ENCODE measurements at places on chromosomes 2 and 18.
A peak's percentile ranks its signal among the peaks of the same experiment; 100 is the strongest.

GRCh38 chr2:152617456-152618192 is 99.6 kb downstream of the PRPF40A start:
- DNase-seq: no peak

- no peak for DNase-seq
Measured at GRCh38 chr18:79531386-79531785, 135.7 kb downstream of the NFATC1 start.

- no peak for DNase-seq
Measured at GRCh38 chr18:50981381-50981780, 13.5 kb downstream of the ELAC1 start.

GRCh38 chr2:43636621-43637020 is 439 bp upstream of the PLEKHH2 start:
- peak; percentile 6 for DNase-seq

GRCh38 chr2:37875403-37875906 is 49.6 kb upstream of the RMDN2 start:
- DNase-seq: no peak

- no peak for DNase-seq
Measured at GRCh38 chr2:148968776-148969319, 69.7 kb upstream of the LYPD6B start.

- no peak for DNase-seq
Measured at GRCh38 chr2:40034198-40034597, 255.1 kb upstream of the THUMPD2 start.

GRCh38 chr2:101881131-101881530 is 110.6 kb upstream of the IL1R2 start:
- DNase-seq: no peak

DNA sequence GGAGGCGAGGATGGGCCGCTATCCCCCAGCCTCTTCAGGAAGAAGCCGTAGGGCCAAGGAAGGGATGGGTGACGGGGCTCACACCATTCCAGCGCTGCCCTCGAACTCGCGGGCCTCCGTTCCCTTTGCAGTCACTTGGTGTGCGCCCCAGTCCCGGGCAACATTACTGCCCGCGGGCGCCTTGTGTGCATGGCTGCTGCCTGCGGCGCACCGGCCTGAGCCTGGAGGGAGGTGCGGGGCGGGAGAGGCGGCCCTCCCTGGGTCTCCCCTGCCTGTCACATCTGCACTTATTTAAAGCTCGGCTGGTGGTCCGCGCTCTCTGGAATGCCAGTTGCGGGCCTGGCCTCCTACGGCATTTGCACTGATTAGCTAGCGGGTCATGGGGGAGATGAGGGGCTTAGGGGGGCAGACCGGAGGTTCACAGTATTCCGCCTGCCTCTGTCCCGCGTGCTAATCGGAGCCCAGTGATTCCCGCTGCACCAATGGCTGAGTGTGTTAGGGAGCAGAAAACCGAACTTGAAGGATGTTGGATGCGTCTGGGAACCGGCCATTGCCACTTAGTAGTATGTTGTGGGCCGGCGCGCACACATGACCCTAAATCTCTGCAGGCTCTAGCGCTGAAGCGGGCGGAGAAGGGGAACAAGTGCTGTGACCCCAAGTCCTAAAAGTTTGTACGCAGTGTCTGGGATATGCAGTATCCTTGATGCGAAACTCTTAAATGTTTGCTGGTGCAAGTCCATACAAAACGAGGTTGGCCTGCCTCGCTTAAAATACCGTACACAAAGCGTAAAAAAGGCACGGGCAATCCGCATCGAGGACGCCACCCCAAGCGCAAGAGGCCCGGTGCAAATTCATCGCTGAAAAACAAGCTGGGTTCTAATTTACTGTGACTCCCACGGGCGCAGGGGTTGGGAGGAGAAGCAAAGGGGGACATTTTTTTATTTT is 161.2 kb upstream of the SIX2 start:
- DNase-seq: no peak

DNA sequence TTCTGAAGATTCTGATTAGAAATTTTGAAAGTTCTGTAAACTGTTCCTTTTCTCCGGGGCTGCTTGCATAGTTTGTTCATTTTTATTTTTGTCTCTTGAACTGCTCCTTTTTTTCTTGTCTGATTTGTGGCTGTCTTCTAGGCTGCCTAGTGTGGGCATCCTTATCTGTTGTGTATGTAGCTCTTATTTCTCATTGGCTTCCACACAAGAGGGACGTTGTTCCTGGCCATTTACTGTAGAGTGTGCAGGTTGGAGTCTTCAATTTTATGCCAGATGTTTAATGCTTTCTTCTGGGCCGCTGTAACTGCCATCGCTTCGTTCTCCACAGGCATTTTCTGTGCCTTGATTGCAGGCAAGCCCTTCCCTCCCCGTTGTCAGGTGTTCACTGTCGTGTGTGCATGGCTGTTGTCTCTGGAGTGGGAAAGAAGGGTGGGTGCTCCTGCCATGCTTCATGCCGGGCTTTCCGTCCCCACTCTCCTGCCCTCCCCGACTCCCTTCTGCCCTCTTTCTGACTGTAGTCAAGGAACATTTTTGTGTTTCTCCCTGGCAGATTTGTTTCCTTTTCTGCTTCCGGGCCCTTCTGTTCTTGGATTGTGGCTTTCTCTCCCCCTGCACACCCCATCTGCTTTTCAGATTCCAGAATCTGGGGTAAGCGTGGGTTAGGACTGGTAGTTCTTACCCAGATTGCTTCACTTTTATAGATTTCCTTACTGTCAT is 15.5 kb downstream of the CEP192 start:
- no peak for DNase-seq

DNA sequence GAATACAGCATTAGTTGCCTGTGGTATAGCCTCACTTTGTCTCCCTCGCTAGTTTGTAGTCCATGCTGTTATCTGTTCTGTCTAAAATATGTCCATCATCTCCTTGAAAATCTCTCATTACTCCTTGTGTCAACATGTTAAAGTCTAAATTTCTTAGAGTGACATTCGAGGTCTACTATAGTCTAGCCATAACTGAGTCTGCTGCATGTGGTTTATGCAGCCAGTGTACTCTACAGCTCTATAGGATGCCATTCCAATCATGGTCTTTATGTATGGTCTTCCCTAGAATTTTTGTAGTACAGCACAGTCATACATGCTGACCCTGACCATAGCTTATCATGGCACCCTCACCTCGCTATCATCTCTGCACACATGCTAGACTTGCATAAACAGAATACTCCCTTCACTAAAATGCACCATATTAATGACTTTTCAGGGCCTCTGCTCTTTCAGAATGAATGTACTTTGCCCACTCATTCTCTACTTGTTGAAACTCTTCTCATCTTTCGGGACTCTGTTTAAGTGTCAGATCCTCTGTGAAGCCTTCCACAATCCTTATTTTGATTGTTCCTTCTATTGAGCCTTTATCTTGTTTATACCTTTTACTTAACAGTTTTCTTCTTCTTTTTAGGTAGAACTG is 12.8 kb downstream of the TANK start:
- DNase-seq: no peak

DNA sequence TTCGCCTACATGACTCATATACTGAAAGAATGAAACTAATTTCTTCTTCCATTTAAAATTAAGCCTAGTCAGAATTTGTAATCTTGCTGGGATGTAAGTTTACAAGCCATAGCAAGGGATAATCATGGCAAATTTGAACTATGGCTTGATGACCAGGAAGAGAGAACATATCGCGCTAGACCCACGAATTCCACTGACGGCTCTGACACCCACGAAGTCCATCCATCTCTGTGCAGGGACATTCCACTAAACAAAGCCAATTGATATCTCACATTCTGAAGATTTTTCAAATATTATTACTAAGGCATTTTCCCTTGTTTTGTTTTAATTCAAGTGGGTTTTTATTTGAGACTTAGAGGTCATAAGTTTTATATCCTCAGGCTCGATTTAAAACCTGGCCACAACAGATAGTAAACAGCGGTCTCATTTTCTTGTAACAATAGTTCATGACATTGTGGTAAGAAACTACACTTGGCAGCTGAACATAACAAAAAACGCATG is 113.0 kb downstream of the QPCT start:
- no peak for DNase-seq

DNA sequence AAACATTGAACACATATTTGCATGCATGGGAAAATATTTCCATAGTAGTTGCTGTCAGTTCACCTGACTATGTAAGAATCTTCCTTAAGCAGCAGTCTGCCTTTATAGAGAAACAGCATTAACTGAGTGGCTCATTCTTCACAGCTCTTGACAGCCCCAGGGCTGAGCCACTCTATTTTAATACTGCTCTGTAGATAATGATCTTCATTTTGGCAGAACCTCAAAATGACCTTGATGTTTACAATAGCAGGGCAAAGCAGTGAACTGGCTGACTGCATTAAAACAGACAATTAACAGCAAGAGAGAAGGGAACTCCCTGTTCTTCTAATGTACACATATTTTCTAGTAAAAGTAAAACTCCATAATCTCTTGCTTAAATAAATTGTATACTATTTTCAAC is 580.6 kb upstream of the SOX11 start:
- DNase-seq: no peak

GRCh38 chr18:43914018-43914417 is 636.7 kb upstream of the SYT4 start:
- no peak for DNase-seq

- DNase-seq: peak; percentile 49
Measured at GRCh38 chr2:70789304-70790135, 923 bp downstream of the FIGLA start.

GRCh38 chr2:228355897-228356296 is 174.4 kb upstream of the SPHKAP start:
- DNase-seq: no peak

GRCh38 chr18:10739152-10739551 is 213.3 kb downstream of the NAPG start:
- DNase-seq: no peak

GRCh38 chr2:63789338-63790020 is 52.2 kb upstream of the UGP2 start:
- no peak for DNase-seq

DNA sequence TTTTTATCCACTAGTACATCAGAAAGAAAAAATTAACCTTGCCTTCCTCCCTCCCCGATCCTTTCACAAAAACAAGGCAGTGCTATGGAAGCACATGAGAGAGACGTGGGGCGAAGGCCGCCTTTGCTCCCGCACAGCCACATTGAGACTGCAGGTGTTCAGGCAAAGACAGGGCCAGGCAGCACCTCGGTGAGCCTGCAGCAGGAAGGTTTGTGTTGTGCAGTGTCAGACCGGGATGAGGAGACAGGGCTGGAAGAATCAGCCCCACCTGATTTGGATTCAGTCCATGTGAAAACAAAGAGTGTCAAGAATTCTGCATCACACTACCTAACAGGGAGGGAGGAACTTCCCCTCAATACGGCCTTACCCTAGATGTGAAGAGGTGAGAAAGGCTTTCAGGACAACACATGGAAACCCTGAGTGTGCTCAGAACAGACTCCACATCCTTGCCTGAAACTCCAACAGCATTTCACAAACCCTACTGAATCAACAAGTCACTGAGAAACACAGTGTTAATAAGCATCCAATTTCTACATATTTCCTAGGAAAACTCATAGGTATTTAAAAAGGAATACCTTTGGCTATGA is 59.6 kb downstream of the HDAC4 start:
- no peak for DNase-seq

GRCh38 chr2:43839776-43840564 is 1.2 kb downstream of the ABCG8 start:
- no peak for DNase-seq

- DNase-seq: no peak
Measured at GRCh38 chr18:7512348-7512747, 54.8 kb upstream of the PTPRM start.

DNA sequence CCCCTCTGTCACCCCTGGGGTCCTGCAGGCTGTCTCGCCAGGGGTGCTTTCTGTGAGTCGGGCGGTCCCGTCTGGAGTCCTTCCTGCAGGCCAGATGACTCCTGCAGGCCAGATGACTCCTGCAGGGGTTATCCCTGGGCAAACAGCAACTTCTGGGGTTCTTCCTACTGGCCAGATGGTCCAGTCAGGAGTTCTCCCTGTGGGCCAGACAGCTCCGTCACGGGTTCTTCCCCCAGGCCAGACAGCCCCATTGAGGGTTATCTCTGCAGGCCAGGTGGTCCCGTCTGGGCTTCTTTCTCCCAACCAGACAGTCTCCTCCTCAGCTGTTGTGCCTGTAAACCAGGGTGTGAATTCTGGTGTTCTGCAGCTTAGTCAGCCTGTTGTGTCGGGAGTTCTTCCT is 27.6 kb downstream of the ADNP2 start:
- no peak for DNase-seq

- no peak for DNase-seq
Measured at GRCh38 chr18:42480441-42480840, 525.4 kb downstream of the PIK3C3 start.

All from activated naive CD4-positive, alpha-beta T cell treated with Interleukin-2 at 50 U/mL for 16 hours (primary cell).